ENCODE measurements at places on chromosomes 11 and 22. TPM values are rescaled to one million over a fixed set of nuclear protein-coding genes. Genes with fewer than 3 reads are reported as not detected.

Gene CALCB
- total RNA-seq: not detected

Gene MS4A2
- total RNA-seq: not detected

Gene KCNQ1OT1
- 6.4 TPM for total RNA-seq

Gene ACER3
- total RNA-seq: 12.8 TPM

Gene FADS3
- total RNA-seq: 60.9 TPM

Gene CWC15
- total RNA-seq: 60.0 TPM

Gene P2RY6
- total RNA-seq: 12.2 TPM

Gene MMP12
- total RNA-seq: 0.26 TPM

Gene ADM
- total RNA-seq: 882 TPM

Gene MYBPC3
- not detected for total RNA-seq

Gene OTOG
- total RNA-seq: not detected

Gene PNPLA5
- 0.13 TPM for total RNA-seq

Gene ACRV1
- 0.11 TPM for total RNA-seq

Gene PAMR1
- 33.9 TPM for total RNA-seq

Gene SMTNL1
- not detected for total RNA-seq

Gene CARD18
- total RNA-seq: not detected

Gene DAGLA
- 2.4 TPM for total RNA-seq

Gene GGTLC2
- not detected for total RNA-seq

Gene RTN4R
- 0.26 TPM for total RNA-seq

Gene CACNA1I
- total RNA-seq: under 0.01 TPM

Gene GALR3
- total RNA-seq: not detected

Gene TPBGL
- total RNA-seq: not detected

Gene LRRC56
- total RNA-seq: 0.54 TPM

Gene WNT7B
- not detected for total RNA-seq

Gene PKP3
- 1.2 TPM for total RNA-seq

Gene GAB4
- total RNA-seq: not detected

Gene F2
- total RNA-seq: not detected

Gene LRRC75B
- 4.2 TPM for total RNA-seq

Gene PRSS23
- total RNA-seq: 741 TPM

Gene FERMT3
- total RNA-seq: 1.2 TPM

Gene SLC17A6
- total RNA-seq: not detected

Gene KCNJ5
- total RNA-seq: 0.13 TPM

Gene SCGB1A1
- not detected for total RNA-seq

Gene LMO2
- total RNA-seq: 0.65 TPM

Gene C11orf87
- 0.13 TPM for total RNA-seq
